Progenitor cell of endocrine pancreas (in vitro differentiated cells): ENCODE measurements at places on chromosomes 6 and 20.

DNA sequence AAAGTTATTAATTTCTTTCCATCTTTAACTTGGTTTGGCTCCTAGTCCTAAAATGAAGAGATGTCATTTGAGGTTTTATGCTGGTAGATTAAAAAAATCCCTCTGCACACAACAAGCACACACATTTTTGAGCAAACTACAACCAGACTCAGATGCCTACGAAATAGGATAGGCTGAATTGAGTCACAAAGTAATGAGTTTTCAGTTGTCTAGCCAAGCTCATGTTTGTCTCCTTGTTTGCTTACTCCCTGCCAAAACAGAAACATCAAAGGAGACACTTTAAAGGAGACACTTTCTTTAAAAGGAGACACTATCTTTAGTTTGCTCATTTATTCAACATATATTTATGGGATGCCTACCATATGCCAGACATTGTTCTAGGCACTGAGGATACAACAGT lies 56.2 kb downstream of the TPBG start:
- DNase-seq = no peak

- DNase-seq = no peak
These were observed 47.4 kb upstream of the AFDN start for GRCh38 chr6:167779129-167779992.

DNA sequence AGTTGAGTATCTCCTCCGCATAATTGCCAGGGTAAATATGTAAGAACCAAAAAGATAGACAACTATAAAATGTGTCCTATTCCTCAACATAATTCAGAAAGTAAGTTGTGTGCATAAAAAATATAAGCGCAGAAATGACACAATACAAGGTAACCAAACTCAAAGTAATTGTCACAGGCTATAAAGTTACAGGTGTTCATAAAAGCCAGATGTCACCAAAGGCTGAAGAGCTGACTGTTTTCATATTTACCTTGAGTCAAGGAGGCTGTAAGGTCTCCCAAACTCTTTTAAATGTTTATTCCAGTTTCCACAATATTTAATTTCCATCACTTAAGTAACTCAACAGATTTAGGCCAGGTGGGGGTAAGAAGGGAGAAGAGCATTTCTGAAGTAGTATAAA lies 192.2 kb upstream of the MARCKS start:
- no peak for DNase-seq

DNA sequence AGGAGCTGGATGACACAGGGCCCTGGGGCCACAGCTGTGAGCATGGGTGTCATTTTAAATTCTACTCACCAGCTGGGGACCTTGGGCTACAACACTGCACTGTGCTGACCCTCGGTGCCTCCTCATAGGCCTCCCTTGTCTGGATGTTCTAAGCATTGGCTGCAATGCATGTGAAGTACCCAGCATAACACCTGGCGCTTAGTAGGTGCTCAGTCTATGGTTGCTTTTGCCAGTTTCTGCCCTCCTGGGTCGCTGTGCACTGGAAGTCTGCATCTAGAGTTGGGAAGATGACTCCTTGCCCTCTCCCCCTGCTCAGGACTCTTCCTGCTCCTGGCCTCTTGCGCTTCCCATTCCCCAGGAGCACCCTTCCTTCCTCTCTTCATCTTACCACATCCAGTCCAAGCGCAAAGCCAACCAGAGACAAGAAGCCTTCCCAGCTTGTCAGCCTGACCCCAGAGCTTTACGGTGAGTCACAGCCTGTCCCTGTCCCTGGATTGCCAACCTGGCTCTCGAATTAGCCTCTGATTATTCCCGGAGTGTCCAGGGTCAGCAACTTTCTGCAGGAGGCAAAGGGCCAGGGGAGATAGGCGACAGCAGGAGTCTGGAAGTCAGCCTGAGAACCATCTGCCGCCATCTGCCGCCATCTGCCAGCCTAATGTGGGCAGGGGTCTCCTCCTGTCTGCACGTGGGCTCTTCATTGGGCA lies 8.8 kb downstream of the SLC13A3 start:
- no peak for DNase-seq

DNA sequence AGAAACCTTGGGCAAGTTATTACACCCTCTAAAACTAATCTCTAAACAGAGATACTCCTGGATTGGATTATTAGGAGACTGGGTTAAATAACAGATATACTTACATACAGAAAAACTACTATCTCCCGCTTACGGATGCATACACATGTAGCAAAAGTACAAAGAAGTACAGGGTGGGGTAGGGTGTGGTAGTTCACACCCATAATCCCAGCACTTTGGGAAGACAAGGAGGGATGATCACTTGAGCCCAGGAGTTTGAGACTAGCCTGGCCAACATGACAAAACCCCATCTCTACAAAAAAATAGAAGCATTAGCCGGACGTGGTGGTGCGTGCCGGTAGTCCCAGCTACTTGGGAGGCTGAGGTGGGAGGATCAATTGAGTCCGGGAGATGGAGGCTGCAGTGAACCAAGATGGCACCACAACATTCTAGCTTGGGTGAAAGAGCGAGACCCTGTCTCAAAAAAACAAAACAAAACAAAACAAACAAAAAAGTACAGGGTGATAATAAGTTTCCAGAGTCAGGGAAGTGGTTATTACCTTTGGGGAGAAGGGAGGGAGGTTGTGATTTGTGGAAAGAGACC lies 8.1 kb downstream of the PIM1 start:
- no peak for DNase-seq

DNA sequence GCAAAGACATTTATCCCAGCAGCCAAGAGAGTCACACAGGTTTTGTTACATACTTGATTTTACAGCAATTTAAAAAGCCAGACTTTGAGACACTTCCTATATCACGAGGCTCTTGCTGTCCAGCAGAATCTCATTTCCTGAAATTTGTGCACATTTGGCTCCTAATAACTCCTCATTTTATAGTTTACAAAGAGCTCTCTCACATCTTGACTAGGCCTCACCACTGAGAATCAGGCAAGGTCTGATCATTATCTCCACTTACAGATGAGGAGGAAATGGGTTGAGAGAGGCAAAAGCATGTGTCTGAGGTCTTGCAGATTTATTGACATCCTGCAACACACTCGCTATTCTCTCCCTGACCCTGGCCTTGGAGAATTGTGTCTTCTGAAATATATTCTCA lies 426.8 kb downstream of the MAFB start:
- DNase-seq = no peak

DNA sequence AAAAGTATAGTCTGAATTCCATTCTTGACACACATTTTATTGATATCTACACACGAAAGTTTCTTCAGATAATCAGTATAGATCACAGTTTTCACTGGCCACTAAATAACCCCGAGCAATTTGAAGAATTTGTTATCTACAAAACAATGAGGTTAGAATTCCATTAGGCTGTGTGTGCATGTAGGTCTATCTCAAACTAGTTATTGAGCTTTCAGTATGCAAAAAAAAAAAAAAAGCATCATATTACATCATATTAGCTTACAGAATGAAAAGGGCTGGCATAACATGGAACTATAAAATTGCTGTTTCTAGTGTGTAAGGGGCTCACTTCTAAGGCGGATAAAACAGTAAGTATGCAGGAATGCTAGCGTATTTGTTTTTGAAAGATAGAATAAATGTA lies 59.5 kb upstream of the ADGRG6 start:
- DNase-seq = no peak

DNA sequence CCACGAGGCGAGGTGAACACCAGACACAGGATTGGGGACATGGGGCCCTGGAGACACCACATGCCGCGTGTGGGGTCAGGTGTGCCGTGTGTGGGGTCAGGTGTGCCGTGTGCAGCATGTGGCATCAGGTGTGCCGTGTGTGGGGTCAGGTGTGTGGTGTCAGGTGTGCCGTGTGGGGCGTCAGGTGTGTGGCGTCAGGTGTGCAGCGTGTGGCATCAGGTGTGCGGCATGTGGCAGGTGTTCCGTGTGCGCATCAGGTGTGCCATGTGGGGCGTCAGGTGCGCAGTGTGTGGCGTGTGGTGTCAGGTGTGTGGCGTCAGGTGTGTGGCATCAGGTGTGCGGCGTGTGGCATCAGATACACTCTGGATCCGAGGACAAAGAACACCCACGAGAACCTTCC lies 77.9 kb downstream of the WDR27 start:
- no peak for DNase-seq

DNA sequence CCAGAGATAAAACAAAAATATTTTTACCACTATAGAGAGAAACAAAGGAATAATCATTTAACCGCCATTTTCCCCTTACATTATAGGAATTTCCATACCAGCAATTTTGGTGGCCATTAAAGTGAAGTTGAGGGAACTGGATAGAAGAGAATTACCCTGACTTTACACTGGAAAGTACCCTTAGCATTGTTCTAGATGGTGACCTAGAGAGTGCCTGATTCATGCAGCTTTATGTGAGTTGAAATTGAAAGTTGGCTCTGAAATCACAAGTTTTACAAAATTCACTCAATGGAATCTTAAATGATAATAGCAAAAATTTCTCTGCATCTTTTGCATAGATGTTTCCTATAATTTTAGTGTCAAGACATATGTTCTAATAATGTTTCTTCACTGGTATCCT lies 55.7 kb upstream of the PREP start:
- DNase-seq = no peak

DNA sequence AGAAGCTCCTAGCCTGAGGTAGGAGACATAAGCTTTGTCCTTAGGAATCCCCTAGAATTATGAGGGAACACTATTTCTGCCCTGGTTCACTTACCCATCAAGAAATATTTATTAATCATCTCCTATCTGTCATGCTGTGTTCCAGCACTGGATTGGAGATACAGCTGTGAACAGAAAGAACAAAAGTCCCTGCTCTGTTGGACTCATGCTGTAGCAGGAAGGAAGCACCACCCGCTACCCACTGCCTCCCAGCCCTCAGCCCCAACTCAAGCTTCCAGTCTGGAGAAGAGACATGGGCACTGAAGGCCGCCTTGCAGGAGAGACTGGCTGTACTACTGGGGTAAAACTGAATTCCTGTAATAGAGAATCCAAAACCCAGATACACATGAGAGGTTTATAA lies 78.0 kb downstream of the MDGA1 start:
- DNase-seq = no peak

GRCh38 chr6:140581601-140582000 lies 1207.2 kb upstream of the CITED2 start:
- DNase-seq = no peak

- no peak for DNase-seq
These were observed 6.1 kb downstream of the PTGIS start for GRCh38 chr20:49561806-49562205.

- DNase-seq = no peak
These were observed 58.3 kb downstream of the IPCEF1 start for GRCh38 chr6:154298297-154298696.

GRCh38 chr20:59688999-59689398 lies 84.7 kb downstream of the PHACTR3 start:
- DNase-seq = no peak

DNA sequence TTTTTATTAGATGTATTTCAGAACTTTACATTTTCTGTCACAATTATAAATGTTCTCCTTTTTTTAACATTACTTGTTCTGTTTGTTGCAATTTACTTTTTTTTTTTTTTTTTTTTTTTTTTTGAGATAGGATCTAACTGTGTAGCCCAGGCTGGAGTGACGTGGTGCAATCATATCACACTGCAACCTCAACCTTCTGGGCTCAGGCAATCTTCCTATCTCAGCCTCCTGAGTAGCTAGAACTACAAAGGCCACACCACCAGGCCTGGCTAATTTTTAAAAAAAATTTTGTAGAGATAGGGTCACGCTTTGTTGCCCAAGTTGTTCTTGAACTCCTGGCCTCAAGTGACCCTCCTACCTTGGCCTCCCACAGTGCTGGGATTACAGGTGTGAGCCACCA lies 15.1 kb upstream of the MBOAT1 start:
- DNase-seq = no peak

DNA sequence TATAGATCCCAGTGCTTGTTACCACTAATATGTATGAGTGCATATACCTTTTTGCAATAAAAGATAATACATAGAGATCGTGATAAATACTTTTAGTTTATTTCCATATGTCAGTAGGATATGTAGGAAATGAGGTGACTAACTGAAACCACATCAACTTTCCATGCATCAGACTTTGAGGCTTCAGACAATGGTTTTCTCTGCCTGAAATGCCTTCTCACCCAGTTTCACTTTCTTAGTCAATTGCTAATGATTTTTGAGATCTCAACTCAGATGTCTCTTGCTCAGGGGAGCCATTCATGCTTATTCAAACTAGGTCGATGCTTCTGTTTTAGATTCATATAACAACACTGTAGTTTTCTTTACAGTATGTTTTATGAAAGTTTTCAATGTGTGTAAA lies 626.6 kb upstream of the ADGRB3 start:
- no peak for DNase-seq

DNA sequence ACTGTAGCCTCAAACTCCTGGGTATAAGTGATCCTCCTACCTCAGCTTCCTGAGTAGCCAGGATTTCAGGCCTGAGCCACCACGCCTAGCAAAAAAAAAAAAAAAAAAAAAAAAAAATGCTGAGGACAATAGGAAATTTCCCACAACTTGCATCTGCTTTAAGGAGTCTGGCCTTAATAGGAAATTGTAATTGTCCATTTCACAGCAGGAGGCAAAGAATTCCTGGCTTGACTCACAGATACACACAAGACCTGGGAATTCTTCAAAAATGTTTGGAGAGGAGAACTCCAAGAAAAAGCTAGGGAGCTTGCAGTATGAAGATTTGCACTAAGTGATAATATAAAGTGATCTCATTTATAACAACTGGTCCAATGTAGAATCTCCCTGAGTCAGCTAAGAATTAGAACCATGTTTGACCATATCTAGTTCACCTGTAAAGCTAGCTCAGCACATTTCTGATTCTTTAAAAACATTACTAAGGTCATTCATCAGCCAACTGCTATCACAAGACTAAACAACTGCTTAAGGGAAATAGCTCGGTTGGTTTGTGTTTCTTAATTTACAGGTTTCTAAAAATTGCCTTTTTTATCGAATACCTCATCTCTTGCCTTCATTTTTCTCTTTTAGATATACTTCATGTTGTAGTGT lies 80.2 kb upstream of the SLC2A12 start:
- DNase-seq = no peak

DNA sequence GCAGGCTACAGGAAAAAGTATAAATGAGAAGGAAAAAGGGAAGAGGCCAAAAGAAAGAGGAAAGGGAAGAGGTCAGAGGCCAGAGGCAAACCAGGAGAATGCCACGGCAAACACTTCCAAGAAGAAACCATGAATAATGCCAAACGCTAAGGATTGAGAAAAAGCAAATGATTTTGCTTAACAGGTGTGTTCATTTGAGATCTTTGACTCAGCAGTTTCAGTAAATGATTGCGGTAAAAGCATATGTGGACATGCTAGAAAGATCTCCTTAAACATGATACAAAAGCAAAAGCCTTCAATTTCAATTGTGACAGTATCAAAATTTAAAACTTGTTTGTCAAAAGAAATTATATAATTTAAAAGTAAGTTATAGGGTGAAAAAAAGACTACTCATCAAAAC lies 70.6 kb downstream of the UBE3D start:
- no peak for DNase-seq

- DNase-seq = no peak
These were observed 26.2 kb upstream of the NCOA3 start for GRCh38 chr20:47475419-47476044.

GRCh38 chr6:67643281-67643680 lies 991.8 kb upstream of the ADGRB3 start:
- DNase-seq = no peak

DNA sequence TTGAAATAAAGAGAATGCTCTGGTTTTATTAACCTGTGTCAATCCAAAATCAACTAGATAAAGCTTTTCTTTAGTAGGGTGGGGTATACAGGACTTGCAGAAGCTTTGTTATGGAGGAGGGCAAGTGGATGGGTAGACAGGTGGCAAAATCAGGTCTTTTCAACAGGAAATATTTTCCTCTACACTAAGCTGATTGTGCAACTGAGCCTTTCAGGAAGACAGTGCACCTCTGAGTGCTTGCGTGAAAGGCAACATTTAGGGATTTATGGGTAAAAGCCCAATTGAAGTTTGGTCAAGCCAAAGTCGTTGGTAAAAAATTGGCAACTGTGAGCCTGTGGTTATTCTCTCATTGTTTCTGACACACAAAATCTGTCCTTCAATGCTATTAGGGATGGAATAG lies 23.8 kb upstream of the TUBB2A start:
- no peak for DNase-seq
